Stimulated activated CD4-positive, alpha-beta T cell treated with anti-CD3 and anti-CD28 coated beads, Interleukin-15, amount 100 ng/mL, for 1 hour (primary cell): ENCODE measurements at places on chromosomes 16 and 17.

- no peak for DNase-seq
These were observed 656 bp downstream of the VMO1 start for GRCh38 chr17:4785311-4786105.

DNA sequence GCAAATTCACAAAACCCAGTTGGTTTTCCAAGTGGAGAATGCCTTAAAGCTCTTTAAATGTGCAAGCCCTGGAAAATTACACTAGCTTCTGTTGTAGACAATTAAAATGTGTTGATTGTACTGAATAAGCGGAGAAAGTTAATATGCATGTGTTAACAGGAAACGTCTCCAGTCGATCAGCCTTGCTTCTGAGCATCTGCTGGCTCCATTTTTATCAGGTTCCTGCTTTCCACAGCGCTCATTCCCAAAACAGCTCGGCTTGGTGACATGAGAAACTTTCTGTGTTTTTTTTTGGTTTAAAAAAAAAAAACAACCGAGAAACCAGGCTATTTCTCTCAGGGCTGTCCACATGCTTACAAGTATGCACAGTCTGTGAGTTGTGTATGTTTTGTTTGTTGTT lies 60.7 kb downstream of the VPS35L start:
- DNase-seq, result no peak

DNA sequence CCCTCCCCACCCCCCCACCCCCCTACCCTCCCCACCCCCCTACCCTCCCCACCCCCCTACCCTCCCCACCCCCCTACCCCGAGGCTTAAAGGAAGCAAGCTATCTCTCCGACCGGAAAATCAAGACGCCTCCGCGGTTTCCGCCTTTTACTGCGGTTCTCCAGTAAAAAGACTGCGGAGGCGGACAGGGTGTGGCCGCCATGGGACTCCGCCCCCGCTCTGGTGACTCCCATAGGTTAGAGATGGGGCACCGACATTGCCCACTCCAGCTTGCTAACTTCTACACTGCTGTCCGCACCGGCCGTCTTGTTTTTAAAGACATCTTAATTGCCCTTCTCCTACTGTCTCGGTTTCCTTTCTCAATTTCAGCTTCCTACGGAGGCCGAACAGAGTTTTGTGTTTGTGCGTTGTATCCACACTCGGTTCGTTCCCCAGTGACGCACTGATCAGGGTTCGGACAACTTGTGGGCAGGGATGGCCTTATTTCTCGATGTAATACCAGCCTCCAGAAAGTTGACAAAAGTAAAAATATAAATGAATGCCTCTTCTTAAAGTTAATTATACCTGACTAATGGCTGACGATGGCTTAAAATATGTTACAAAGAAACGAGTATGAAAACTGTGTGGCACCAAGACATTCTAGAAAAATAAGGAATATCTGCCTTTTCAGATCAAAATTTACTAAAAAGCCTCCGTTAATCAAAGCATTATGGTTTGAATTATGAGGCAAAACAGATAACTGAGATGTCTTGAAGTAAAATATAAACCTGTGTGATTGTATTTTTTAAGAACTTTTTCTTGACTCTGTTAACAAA lies 1.1 kb upstream of the ZNF200 start:
- DNase-seq, result peak; percentile 15

GRCh38 chr17:63221939-63222338 lies 224.2 kb downstream of the CYB561 start:
- DNase-seq, result no peak
